ENCODE measurements at places on chromosomes 6 and 20.

GRCh38 chr6:158666628-158667359 is 16.9 kb downstream of the SYTL3 start:
- DNase-seq, result no peak

- DNase-seq, result no peak
These were observed 44.8 kb downstream of the AGPAT4 start for GRCh38 chr6:161228921-161229591.

GRCh38 chr6:160962835-160963623 is 28.5 kb upstream of the MAP3K4 start:
- DNase-seq, result no peak

DNA sequence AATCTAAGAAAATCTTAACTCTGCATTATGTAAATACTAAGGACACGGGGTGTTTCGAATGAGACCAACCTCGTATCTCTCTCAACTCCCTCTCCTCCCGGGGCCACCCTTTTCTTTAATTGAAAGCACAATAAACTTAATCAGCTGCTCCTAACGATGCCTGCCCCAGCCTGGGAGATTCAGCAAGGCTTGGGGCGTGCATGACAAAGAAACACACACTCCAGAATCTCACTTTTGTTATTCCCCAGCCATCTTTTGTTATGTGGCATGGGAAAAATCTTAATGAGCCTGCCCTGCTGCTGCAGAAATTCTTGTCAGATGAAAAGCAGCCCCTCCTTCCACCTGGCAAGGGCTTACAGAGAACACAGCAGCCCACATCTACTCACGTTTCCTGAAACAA is 117.4 kb downstream of the TTLL2 start:
- no peak for DNase-seq

DNA sequence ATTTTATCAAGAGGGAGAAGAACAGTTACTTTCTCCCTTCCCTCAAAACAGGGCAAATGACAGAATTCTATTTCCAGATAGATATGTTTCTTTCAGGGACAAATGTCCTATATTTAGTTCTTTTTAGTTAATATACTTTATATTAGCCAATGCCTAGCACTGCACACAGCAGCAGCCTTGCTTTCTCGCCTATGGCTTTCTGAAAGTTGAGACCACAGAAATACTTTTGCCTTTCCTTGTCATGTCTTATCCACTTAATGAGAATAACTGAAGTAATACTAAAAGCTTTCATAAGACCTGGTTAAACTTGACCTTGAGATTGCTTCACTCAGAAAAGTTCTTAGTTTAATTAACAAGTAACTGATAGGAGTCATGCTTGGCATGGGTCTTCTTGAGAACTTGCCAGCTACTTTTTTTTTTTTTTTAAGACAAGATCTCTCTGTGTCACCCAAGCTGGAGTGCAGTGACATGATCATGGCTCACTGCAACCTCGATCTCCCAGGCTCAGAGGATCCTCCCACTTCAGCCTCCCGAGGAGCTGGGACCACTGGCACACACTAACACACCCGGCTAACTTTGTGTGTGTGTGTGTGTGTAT is 159.3 kb downstream of the CDKAL1 start:
- DNase-seq, result no peak

- no peak for DNase-seq
These were observed 9.3 kb downstream of the COL9A3 start for GRCh38 chr20:62825986-62826645.

DNA sequence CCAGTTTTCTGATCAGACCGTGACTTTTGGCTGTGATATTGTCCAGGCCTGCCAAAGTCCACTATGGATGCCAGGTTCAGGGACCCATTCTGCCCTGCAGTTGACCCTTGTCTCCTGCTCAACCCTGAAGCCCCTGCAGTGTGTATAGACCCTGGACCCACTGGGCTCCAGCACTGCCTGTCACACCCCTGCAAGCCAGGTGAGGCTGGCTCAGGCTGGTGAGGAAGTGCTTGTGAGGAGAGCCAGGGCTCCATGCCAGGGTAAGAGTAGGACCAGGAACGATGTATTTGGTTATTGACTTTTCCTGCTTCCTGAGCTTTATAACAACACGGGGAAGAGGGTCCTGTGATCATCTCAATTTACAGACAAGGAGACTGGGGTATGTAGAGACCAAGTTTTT is 19.1 kb upstream of the CD93 start:
- DNase-seq, result no peak

- no peak for DNase-seq
These were observed 13.0 kb upstream of the BAG2 start for GRCh38 chr6:57159127-57159526.

GRCh38 chr6:95232446-95232845 is 344.9 kb upstream of the MANEA start:
- no peak for DNase-seq

DNA sequence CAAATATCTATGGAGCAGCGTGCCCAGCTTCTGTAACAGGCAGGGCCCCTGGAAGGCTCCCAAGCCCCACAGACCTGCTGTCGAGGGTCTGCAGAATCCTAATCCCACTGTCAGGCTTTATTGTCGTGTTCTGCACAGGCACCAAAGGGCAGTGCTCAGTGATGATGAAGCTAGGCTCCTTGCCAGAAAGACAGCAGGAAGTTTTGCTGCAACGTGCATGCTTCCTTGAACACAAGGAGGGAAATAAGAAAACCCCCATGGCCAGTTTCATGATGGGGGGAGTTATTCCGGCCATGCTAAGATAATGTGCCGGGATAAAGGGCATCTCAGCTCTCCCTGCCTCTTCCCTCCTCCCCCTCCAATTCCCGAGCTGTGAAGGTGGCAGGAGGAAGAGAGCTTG is 109.4 kb upstream of the KCNG1 start:
- DNase-seq, result no peak

- no peak for DNase-seq
These were observed 99.7 kb upstream of the EXOC2 start for GRCh38 chr6:792662-793061.

- no peak for DNase-seq
These were observed 530.8 kb upstream of the JARID2 start for GRCh38 chr6:14715076-14715475.

DNA sequence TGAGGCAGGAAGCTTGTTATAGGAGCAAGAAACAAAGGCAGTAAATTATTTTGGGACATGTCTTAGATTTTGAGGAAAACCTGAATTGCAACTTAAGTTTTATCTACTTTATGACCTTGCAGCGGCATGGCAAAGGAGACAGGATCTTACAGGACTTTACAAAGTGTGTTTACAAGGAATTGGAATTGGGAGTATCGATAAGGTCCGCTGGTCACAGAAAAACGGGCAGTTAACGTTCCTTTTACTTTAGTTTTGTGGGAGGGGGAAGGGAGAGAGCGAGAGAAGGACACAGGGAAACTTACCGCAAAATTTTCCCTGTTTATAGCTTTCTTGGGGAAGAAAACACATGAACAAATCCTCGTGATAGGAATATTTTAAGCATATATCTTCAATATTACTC is 1607.2 kb downstream of the GRIK2 start:
- DNase-seq, result no peak

GRCh38 chr6:158402184-158402583 is 89.9 kb downstream of the TULP4 start:
- DNase-seq, result no peak

- DNase-seq, result no peak
These were observed 23.9 kb upstream of the CD164 start for GRCh38 chr6:109406196-109406595.

DNA sequence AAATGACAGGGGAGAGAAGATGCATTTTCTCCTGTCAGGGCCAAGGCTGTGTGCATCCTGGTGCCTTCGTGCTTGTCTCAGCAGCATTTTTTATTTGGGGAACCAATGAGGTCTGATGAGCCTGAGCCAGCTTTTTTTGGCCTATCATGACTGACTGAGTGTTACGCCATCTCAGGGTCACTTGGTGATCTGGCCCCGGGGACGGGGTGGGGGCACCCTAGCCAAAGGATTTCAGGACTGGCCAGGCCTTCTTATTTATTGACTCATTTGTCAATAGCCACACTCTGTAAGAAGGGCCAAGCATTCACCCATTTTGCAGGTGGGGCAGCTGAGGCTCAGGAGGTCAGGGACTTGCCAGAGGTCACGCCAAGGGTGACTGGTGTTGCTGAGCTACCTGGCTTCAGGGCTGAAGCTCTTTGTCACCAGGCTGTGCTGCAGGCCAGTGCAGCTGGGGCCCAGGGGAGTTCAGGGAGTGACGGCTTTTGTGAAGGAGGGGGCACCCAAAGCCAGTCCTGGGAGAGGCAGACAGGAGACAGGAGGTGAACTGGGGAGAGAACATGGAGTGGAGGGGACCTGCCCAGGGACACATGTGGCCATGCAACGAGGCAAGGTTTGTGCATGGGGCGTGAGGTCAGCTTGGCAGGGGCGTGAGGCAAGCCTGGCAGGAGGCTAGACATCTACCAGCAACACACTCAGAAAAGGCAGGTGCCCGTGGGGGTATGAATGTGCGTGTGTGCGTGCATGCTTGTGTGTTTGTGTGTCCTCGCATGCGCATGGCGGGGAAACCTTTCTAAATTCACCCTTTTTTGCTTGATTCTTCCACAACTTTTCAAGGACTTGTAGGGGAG is 31.1 kb downstream of the VSTM2L start:
- DNase-seq, result no peak

DNA sequence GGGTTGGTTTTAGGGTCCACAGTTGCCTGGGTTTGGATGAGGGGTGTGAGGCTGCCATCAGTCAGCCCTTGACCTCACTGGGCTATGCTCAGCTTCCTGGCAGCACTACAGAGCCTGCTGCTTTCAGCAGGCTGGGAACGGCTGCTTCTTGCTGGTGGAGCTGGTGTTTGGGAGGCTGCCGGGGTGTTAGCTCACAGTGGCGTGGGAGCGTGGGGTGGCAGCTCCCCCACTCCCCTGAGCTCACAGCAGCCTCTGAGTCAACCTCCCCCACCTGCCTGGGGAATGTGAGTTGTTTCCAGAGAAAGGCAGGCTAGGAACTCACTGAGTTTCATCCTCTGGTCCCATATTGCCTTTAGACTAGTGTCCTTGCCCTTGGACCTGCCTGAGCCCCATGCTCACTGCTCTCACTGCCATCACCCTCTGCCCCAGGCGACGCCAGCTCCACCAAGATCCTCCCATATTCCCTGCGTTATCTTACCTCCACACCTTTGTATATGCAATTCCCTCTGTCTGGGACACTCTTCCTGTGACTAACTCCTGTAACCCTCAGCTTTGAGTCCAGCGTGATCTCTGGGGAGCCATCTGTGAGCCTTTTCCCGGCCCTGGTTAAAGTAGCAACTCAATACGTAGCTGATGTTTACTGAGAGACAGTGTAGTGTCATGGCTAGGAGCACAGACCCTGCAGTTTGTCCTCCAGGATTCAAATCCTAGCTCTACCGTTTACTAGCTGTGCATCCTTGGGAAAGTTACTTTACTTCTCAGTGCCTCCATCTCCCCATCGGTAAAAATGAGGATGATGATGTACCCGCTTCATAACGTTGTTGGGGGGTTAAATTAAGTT is 34.8 kb downstream of the PPP1R16B start:
- no peak for DNase-seq

DNA sequence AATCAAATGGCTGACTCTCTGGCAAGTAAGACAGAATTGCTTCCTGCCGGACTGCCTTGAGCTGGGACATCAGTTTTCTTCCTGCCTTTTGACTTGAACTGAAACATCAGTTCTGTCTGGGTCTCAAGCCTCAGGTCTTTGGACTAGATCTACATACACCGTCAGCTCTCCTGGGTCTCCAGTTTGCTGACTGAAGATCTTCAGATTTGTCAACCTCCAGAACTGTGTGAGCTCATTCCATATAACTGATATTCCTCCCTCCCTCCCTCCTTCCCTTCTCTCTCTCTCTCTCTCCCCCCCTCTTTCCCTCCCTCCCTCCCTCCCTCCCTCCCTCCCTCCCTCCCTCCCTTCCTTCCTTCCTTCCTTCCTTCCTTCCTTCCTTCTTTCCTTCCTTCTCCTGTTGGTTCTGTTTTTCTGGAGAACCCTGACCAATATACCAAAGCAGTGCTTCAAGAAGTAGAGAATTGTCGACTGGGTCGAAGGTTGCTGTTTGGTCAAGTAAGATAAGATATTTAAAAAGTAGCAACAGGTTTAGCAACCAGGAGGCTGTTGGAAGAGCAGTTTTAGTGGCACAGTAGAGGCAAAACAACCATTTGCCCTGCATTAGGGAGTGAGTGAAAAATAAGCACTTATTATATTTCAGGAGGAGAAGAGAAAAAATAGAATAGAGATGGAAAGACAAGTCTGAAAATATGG is 33.1 kb upstream of the CMTR1 start:
- DNase-seq, result no peak

DNA sequence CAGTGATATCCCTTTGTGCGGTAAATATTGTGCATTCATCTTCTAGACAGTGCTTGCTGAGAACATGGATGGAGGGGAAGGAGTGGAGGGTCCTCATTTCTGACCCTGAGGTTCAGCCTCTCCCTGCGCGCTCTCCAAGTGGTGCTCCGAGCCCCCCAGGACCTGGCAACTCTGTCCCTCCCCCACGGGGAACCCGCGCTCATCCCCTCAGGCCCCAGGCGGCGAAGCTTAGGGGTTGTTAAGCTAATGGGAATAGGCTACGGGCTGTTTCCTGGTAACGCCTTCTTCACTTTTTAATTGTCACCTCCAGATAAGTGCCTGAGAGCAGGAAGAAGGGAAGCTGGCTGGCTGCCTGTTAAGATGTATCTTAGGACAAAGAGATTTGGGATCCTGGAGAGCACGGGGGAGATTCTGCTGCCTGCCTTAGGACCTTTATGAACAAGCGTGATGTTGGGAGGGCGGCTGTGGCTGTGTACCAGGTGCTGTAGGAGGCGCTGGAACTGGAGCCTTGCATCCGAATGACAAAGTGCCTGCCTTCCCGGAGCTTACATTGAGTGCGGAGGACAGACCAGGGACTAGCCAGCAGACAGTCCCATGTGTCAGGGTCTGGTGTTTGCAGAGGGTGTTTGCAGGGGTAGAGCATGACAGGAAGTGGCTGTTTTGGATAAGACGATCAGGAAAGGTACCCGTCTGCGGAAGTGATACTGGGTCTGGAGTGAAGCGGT is 11.7 kb downstream of the TSHZ2 start:
- DNase-seq, result no peak

GRCh38 chr6:70134542-70134941 is 168.3 kb downstream of the COL9A1 start:
- no peak for DNase-seq

DNA sequence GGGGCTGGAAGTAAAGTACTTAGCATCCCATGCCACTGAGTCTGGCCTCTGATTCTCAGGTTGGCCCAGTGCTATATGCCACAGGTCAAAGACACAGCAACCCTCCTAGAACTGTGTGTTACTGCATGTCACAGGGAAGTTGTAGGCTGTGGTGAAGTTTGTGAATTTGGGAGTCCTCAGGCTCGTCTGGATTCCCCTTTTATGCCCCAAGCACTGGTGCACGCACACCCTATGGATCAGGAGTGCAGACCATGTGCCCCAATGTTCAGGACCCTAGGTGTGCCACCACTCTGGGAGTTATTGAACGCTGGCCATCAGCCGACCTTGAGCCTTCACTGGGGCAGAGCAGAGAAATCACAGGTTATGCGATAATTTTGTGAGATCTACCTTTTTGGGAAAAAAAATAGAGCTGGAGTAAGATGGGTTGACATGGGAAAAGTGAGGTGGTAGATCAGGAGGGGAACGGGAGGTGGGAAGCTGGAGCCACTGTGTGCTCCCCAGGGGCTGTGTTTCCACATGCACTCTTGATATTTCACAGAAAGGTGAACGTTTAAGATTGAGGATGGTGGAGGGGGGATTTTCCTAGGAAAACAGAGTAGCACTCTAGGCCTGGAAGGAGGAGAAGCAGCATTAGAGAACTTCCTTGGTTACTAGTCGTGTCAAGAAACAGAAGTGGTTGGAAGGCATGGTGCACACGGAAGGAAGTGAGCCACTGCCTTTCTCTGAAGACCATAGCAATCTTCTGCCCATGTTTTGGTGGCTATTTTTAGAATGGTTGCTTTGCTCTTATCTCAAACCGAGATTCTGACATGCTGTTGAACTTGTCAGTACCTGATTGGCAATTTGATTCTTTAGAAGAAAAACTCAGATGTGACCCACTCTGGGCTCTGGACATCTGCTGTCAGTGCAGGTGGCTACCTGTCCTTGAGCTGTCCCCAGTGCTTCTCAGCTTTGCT is 44.1 kb downstream of the DUSP22 start:
- no peak for DNase-seq
